ENCODE measurements at places on chromosomes 7 and 10.

DNA sequence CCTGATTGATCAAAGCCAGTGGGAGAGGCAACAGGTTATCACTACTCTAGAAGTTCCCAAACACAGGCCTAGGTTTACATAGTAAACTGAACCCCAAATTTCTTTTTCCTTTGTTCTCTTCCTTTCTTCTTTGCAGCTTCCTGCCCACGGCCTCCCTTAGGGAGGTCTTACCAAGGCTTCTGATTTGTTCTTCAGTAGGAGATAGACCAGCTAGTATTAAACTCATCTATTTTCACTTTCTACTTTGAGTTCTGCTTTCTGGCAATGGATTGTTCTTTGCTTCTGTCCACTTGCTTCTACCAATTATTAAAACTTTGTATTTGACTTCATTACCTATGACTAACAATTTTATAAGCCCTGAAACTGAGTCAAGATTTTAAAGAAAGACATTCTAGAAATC is 251.2 kb upstream of the FZD1 start:
- no peak for DNase-seq

- no peak for DNase-seq
Measured at GRCh38 chr10:9357471-9357870, 1303.0 kb downstream of the GATA3 start.

DNA sequence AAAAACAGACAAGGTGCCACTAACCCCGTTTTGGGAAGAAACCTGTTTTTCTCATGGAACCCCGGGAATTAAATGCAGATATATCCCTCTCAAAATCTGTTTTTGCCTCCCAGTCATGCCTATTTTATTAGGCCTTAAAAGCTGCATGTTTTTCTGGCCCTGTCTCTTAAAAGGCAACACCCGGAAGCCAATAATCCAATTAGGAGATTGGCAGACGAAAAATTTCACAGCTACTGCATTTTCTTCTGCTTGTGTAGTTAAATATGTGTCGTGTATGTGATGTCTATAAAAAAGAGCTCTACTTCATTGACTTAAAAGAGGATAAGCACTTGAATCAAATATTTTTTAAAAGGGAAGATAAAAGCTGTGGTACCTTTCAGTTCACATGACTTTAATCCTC is 31.9 kb upstream of the OPTN start:
- DNase-seq, result no peak

DNA sequence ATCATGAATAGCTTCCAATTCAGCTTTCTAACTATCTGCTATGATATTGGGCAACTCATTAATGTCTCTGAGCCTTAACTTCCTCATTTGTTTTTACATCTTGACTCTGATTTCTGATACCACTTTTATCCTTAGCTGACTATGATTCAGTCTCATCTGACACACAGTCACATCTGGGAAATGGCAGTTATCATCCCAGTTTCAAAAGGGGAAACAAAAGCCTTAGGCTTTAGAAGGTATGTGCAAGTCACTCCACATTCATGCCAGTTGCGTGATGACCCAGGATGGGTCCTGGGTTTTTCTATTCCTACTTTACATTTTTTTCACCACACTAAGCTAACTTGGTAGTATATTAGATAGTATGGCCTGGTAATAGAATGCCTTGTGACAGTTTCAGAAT is 12.7 kb downstream of the SCIN start:
- DNase-seq, result no peak

DNA sequence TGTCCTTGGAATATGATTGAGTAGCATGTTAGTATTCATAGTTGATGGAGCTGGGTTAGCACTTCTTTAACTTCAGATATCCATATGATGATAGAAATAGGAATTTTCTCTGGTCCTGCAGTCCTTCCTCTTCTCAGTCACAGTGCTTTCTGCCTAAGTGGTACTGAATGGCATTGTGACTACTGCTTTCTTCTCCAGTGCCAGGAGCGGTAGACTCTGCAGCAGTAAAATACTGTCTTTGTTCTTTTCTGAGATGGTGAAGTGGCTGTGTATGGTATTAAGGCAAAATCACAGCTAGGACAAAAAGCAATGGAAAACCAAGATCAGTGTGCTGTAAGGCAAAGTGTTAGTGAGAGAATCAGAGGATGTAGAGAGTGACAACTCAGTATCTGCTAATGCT is 46.6 kb downstream of the C1GALT1 start:
- no peak for DNase-seq

GRCh38 chr7:8357536-8357935 is 75.9 kb upstream of the NXPH1 start:
- no peak for DNase-seq

- DNase-seq, result peak; percentile 75
Measured at GRCh38 chr10:30000802-30001571, 58.4 kb downstream of the JCAD start.

DNA sequence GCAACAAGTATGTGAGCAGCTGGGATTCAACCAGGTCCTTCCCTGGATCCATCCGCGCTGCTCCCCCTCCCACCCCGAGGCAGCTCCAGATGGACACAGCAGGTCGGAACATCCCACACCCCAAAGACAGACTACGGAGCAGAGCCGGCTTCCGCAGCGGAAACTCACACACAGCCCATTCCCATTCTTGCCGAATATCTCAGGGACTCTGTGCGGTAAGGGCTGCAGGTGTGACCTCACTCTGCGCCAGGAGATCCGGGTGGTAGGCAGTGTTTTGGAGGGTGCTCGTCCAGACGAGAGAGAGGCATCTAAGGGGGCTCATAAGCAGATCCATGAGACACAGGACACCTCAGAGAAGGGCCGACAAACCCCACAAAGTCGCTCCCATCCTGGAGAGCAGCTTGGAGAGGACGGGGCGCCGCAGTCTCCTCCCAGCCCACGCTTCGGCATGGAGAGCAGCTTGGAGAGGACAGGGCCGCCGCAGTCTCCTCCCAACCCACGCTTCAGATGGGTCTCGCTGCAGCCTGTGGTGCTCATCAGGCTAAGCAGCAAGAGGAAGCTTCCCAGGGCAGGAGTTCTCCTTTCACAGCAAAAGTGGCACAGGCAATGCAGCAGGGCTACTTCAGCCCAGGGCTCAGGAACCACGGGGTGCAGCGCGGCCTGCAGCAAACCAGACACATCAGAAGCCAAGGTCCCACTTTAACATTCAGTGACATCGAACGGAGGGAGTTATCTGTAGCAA is 179.9 kb downstream of the DIP2C start:
- DNase-seq, result no peak

- no peak for DNase-seq
Measured at GRCh38 chr7:158573310-158573709, 14.3 kb downstream of the PTPRN2 start.

- peak; percentile 58 for DNase-seq
Measured at GRCh38 chr7:7176406-7177043, 5.8 kb upstream of the C1GALT1 start.

GRCh38 chr7:26085771-26086170 is 66.2 kb upstream of the NFE2L3 start:
- no peak for DNase-seq

DNA sequence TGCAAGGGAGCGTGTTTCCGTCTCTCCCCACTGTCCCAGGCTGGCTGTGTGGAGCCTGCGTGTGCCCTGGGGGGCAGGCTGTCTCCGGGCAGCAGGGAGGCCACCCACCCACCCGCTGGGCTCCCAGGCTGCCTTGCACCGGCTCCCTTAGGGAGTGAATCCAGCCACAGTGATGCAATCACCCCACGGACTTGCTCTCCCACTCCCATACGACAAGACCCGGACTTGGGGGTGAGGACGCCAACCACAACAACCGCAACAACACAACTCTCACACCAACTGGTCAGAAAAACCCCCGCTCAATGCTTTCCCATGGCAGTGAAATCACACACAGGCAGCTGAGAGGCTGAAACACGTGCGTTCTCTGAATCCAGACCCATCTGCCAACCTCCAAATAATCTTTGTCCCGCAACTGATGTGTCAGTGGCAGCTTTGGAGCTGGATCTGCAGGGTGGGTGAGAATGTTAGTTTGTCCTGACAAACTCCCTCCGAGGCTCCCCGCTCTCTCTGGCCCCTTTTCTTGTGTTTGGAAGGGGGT is 62.7 kb upstream of the DDC start:
- no peak for DNase-seq

- no peak for DNase-seq
Measured at GRCh38 chr7:71411475-71411874, 279.5 kb downstream of the GALNT17 start.

DNA sequence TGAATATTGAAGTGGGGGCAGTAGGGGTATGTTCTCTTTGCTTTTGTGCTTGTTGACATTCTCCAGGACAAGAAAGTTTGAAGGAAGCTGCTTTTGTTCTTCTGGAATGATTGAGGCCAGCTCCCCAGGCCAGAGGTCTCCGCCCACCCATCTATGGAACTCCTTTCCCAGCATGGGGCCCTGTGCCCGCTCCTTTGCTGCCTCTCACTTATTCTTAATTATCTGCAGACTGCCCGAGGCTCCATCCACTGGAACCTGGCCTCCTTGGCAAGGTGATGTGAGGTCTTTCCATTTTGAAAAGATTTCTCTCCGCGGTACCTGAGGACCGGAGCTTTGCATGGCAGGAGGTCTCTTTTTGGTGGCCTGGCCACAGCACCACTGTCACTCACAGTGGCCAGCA is 39.3 kb upstream of the MKI67 start:
- no peak for DNase-seq

Data from GM04504 (cell line).